ENCODE measurements at places on chromosomes 5 and 9.

- no peak for DNase-seq
Observed at GRCh38 chr5:108059334-108059733, 322.6 kb downstream of the FBXL17 start.

DNA sequence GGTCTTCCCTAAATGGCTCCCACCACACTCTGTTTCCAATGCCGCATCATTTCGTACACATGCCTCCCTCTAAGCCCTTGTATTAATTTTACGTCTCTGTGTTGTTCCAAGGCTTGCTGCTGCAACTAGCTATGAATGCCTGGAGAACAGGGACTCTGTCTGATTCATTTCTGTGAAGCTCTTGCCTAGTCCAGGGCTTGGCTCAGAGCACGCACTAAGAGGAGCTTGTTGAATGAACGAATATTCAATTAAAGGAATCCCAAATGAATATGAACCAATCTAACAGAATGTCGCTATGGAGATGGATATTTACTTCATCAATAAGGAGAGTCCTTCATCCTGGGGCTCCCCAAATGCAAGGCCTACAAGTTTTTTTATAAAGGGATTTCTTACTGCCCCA is 55.3 kb downstream of the TGFBR1 start:
- DNase-seq: no peak

- no peak for DNase-seq
Observed at GRCh38 chr9:124790801-124791505, 14.0 kb downstream of the OLFML2A start.

GRCh38 chr5:73096239-73096575 is 24.2 kb upstream of the TMEM171 start:
- DNase-seq: no peak

DNA sequence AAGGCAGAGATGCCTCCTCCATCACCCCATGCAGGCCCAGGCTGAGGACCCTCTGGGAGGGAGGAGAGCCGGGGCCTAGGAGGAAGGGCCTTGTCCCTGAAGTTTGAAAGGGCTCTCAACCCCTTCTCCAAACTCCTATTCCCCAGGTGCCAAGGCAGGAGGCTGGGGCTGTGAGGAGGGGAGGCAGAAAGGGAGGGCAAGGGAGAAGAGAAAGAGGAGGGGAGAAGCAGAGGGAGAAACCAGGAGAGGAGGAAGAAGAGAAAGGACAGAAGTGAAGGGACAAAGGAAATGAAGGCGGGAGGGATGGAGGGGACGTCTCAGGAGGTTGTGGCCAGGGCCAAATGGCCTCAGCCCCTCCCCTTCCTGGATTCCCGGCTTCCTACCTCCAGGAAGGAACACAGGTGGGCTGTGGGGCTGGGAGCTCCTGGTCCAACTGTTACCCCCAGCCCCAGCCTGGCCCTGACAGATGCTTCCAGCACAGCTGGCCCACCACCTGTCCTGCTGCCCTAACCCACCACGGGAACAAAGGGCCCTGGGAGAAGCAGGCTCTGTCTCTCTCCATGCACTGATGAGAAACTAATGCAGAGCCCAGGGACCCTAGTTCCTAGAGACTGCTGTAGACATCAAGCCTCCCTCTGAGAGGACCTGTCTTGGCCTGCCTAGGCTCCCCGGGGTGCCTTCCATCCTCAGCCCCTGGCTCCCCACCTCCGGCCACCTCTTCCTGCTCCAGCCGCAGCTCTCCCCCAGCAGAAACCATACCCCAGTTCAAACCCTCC is 3.5 kb downstream of the DBN1 start:
- no peak for DNase-seq

DNA sequence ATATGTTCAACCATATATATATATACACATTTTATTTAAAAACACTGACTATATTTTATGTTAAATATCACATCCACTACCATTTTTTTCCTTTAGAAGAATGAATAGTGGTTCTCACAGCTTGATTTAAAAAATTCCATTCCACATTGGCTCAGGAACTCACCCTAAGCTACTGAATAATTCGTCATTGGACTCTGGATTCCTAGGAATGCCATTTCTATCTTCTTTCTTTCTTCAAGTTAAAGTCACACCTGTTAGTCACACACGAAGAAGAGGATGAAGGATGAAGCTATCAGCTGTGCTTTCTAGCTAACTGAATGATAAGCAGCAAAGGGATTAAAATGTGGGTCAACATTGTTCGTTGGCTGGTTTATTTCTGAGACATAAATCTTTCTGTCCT is 7.9 kb downstream of the ELOVL7 start:
- no peak for DNase-seq

GRCh38 chr5:154937186-154937717 is 759 bp downstream of the GEMIN5 start:
- DNase-seq: no peak

DNA sequence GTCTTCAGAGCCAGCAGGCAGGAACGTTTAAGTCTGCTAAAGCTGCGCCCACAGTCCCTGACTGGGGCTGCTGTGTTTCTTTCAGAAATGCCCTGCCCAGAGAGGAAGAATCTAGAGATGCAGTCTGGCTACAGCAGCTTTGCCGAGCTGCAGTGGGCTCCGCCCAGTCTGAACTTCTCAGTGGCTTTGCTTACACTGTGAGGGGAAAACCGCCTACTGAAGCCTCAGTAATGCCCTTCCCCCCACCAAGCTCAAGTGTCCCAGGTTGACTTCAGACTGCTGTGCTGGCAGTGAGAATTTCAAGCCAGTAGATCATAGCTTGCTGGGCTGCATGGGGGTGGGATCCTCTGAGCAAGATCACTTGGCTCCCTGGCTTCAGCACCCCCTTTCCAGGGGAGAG is 78.4 kb downstream of the SREK1 start:
- no peak for DNase-seq
